ENCODE measurements at places on chromosomes 2 and 18. TPM values are rescaled to one million over a fixed set of nuclear protein-coding genes. Genes with fewer than 3 reads are reported as not detected.

DNA sequence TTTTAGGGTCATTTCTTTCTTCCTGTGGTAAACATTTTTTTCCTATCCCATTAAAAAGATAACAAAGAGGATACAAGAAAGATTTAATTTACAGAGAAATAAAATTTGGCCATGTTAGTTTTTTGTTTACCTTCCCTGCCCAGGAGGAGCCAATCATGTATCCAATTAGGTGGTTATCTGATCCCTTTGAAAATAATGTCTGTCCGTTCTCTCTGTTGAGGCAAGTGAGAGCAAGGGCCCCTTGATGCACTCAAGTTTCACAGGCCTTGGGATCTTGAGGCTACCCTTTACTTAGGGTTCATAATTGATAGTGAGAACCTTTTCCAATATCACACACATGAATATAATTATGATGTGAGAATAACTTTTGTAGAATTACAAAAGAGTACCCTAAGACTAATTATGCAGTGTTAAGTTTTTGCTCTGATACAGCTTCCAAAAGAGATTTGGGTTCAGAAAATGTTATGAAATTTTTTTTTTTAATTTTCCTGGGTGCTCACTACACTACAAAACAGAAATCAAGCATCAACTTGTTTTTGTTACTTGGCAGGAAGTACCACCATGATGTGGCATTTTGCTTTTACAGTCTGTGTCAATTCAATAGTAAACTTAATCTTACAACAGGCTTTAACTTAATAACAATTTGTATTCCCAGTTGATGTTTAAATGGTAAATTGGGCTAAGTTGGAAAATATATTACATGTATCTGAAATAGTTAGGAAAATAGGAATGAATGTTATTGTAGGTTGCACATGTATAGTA lies 42.0 kb downstream of the AFTPH start:
- DNase-seq: no peak

DNA sequence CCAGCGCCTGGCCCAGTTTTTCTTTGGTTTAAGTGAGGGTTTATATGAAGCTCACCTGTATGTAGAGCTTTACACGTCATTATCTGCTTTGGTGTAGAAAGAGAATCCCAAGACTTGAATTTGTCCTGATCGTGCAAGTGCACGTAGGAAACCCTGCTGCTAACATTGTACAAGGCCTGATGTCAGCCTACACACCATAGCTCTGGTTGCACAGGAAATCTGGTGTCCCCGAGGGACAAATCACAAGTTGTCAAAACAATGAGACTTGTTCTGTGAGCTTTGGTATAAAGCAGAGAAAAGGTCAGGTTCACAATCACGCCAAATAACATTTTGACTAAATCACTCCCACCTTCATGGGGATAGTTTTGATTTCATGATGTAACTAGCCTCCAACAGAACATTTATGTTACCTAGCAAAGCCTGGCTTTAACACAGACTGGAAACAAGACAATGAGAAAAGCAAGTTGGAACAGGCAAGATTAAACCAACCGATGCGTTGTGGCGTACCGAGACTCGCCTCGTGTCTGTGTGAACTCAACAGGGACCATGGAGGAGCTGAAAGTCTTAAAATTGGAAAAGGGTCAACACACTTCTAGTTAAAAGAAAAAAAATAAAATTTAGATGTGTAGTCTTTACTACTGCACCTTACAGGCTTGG lies 41.4 kb downstream of the ZAP70 start:
- DNase-seq: no peak

GRCh38 chr2:73999881-74000597 lies 15.3 kb downstream of the TET3 start:
- no peak for DNase-seq

Gene OSR1
- 0.07 TPM for total RNA-seq

- DNase-seq: peak; percentile 74
Measured at GRCh38 chr2:184599054-184599871, 934 bp downstream of the ZNF804A start.

DNA sequence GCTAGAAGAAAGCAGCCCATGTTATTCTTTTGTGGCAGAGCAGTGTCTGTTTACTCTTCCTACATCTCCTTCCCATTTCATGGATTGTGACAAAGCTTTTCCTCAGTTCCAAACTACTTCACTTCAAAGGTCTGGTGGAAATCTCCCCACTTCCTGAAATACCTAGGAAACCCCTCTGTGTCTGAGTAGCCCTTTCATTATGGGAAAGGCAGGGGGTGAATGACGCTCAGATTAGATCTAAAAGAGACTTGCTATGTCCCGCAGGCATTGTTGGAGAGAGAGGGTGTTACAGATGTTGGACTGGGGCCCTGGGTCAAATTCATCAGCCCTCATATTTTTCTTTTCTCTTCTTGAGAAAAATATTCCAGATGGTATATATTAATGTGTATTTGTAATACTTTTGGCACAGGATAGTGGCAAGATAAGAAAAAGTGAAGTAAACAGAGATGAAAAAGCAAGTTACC lies 675.0 kb downstream of the IRS1 start:
- no peak for DNase-seq

GRCh38 chr18:10490401-10491165 lies 35.2 kb upstream of the NAPG start:
- DNase-seq: no peak

Gene CROCC2
- total RNA-seq: not detected

Gene UGT1A3
- total RNA-seq: not detected

Gene LAMA1
- total RNA-seq: 0.31 TPM

GRCh38 chr2:58539973-58540372 lies 298.8 kb upstream of the FANCL start:
- no peak for DNase-seq

Gene RGPD3
- total RNA-seq: 1.3 TPM

Gene KLHL41
- not detected for total RNA-seq

- DNase-seq: no peak
Measured at GRCh38 chr18:56995579-56996188, 151.2 kb upstream of the BOD1L2 start.

DNA sequence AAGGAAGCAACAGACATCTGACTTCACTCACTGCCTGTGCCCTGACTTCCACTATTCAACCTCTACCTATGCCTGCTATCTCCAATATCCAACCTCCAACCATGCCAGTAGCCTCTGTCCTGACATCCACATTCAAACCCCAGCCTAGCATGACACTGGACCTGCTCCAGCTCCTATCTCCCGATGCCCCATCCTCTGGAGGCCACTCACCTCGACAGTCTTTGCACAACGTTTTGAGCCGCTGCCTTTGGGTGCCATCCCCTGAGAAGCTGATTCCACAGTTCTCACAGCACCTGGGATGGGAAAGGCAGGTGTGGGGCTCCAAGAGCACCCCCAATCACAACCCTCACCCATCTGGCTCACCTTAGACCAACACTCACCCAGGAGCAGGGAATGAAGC lies 4.9 kb downstream of the MBD1 start:
- DNase-seq: no peak

All from G401 (cell line).